Right forelimb (tissue), 1 donor: ENCODE measurements at places on chromosomes 11 and 22.

GRCh38 chr11:125062931-125063428, at the start of gene SLC37A2:
Gene SLC37A2, plus strand, starts transcription at chr11:125063305. Its CDS starts 63 bp downstream, at chr11:125063368.
- peak; percentile 75 for DNase-seq

- DNase-seq: no peak
Measured at GRCh38 chr11:1350086-1350725, 39.5 kb upstream of the BRSK2 start.

- no peak for DNase-seq
Measured at GRCh38 chr11:75073459-75074190, 23.1 kb downstream of the OR2AT4 start.

DNA sequence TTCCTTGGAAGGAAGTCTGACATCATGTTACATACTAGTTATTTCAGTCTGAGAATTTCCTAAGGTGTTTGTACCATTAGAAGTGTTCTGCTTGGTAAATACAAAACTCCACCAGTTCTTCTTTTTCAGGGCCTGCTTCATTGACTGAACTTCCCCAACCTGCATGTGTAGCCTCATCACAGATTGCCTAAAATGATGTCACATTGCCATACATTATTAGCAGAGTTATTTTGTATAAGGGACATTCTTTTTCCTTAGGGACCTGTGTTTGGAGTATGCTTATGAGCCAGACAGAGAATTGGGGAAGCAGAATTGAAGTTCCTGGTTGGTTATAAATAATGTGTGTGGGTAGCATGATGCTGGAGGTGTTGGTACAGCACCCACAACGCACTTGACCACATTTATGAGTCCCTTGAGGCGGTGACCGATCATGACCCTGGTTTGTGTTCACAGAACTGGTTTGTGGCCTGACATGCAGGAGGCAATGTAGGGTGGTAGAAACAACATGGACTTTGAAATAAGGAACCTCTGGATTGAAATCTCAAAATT, 16.4 kb upstream of the MMP7 start:
- no peak for DNase-seq

DNA sequence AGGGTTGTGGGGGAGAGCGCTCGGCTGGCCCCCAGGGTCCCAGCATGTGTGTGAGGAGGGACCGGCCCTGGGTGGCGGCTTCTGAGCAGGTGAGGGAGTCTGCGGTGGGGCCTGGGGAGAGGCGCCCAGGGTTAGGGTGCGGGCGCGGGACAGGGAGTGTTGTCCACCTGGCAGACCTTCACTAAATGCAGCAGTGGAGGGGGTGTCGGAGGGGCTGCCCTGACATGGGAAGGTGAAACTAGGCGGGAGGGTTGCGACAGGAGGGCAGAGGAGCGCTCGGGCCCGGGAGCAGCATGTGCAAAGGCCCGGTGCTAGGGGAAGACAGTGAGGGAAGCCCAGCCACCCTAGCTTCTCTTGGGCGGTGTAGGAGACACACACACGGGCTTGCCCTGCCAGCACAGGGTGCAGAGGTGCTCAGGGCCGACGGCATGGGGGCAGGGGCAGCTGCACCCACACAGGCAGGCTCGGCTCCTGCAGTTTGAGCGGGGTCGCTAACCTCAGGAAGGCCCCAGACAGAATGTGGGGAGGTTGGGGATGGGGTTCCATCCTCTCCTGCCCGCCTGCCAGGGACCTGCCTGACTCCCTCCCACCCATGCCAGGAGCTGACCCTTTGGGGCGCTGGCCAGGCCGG, 22.2 kb downstream of the OTUB1 start:
- no peak for DNase-seq

- peak; percentile 34 for DNase-seq
Measured at GRCh38 chr11:45647786-45648185, 17.6 kb downstream of the CHST1 start.

DNA sequence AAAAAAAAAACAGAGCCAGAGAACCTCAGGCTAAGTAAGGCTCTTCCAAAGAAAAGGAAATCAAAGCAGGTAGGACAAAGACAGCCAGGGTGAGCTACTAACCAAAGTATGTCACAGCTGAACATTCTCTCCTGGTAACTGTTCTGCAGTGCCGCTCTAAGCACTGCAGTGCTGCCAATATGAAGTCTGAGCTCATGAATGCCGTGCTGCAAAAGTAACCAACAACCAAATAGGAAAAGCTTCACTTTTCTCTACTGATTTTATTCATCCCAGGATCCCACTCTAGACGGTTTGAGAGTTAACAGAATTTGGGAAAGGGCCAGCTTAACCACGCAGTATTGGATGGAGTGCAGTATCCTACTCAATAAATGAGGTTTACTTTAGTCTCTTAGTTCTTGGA, 3.5 kb downstream of the SIK3 start:
- DNase-seq: peak; percentile 49
